Upper lobe of left lung (tissue), 6 donors: ENCODE measurements at places on chromosomes 2 and 18. TPM values are rescaled to one million over a fixed set of nuclear protein-coding genes. Genes with fewer than 3 reads are reported as not detected.
A peak's percentile ranks its signal among the peaks of the same experiment; 100 is the strongest.

- no peaks in the 10 kb centered on the region for H3K27me3 ChIP-seq
- DNase-seq = peak; percentile 91
- peak overlapping the region; percentile 97 for H3K27ac ChIP-seq
- H3K36me3 ChIP-seq = no peaks in the 10 kb centered on the region
- H3K4me3 ChIP-seq = peak overlapping the region; percentile 68
- H3K4me1 ChIP-seq = peaks cover 22% of the 10 kb centered on the region
These were observed 603 bp downstream of the ATAD2B start for GRCh38 chr2:23926290-23926749.

DNA sequence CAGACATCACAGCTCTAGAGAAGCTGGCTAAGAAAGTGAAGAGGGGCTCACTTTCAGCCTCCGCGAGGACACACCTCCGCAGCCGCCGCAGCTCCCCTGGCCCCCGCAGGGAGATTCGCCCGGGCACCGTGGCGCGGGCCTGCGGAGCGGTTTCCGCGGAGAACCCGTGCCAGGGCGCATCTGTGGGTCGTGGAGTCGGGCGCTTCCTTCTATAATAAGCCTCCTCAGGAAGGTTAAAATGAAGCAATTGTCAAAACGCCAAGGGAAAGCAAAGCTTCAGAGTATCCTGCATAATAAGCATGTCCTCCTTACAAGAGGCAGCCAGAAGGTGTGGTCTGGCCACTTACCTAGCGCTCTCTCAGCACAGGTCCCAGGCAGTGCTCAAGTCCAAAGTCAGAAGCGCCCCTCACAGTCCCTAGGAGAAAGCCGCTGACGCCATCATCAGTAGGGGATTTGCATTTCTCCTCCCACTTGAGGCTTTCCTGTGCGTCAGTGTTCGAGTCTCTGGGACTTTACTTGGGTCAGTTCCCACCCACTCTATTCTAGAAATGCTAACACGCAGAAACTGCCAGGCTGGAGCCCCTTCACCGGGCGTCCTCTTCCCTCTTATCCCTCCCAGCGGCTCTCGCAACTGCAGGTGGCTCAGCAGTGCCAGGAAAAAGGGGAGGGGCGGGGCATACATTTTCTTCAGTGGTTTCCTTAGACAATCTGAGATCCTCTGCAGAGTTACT is at the start of gene STAT4:
STAT4 (minus strand) TSS at position 395 of the 731 bp plus-strand sequence. CDS start 2,791 bp downstream, outside the sequence.
- H3K36me3 ChIP-seq = no peaks in the 10 kb centered on the region
- peak; percentile 87 for DNase-seq
- H3K4me1 ChIP-seq = peaks cover 15% of the 10 kb centered on the region
- no peaks in the 10 kb centered on the region for H3K27me3 ChIP-seq
- H3K27ac ChIP-seq = peak within 1 kb of the TSS; percentile 80

- H3K27me3 ChIP-seq = peaks cover 26% of the 10 kb centered on the region
- no peaks in the 10 kb centered on the region for H3K36me3 ChIP-seq
- no peak overlapping the region for H3K27ac ChIP-seq
- no peak overlapping the region for H3K4me3 ChIP-seq
These were observed 3.7 kb upstream of the FEV start for GRCh38 chr2:218988650-218989049.

- H3K4me1 ChIP-seq = no peaks in the 10 kb centered on the region
- H3K4me3 ChIP-seq = no peak overlapping the region
- H3K27me3 ChIP-seq = no peaks in the 10 kb centered on the region
- H3K36me3 ChIP-seq = peaks cover 50% of the 10 kb centered on the region
These were observed 79.4 kb upstream of the TCF7L1 start for GRCh38 chr2:85053802-85054201.

DNA sequence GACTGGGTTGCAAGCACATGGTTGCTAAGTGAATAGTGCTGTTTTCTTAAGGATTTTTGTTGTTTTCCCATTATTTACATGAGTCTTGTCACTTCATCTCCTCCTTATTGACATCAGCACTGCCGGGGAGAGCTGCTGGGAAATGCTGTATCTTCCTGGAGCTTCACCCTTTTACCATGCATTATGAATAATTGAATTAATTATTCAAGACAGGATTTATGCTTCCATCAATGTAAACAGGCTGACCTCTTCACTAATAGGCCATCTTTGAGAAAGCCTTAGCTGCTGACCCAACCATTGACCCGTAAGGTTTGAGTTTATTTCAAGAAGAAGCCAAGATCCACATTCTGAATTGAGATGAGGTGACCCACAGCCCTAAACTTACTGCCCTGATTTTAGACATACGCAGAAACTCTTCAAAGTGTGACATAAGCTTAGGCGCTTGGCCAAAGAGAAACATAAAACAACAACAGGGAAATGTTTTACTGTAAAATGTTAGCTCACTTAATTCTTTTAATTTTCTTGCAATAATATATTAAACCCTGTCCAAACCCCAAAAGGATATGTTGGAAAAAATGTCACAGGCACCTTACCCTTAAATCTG is 365.5 kb upstream of the SYT4 start:
- no peak overlapping the region for H3K27ac ChIP-seq
- no peaks in the 10 kb centered on the region for H3K27me3 ChIP-seq
- no peak for DNase-seq
- H3K4me3 ChIP-seq = no peak overlapping the region

GRCh38 chr2:1670636-1671035 is 73.7 kb downstream of the PXDN start:
- H3K27ac ChIP-seq = no peak overlapping the region
- H3K27me3 ChIP-seq = no peaks in the 10 kb centered on the region
- DNase-seq = no peak
- peaks cover 16% of the 10 kb centered on the region for H3K36me3 ChIP-seq
- no peaks in the 10 kb centered on the region for H3K4me1 ChIP-seq
- no peak overlapping the region for H3K4me3 ChIP-seq

DNA sequence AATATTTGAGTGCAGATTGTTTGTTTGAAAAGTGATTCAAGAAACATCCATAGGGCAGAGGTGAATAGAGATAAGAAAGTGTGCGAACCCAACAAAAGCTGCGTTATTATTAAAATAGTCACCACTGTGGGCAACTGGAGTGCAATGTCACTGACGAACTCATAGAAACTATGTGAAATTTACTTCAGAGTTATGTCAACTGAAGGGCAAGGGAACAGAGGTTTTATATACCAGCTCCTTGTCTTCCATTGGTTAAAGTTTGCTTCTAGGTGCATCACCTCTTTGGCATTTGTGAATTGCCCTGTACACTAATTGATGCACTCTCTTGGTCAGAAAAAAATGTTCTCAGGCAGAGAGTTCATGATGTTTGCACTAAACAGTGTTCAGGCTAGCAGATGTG is 110.5 kb upstream of the NYAP2 start:
- no peaks in the 10 kb centered on the region for H3K27me3 ChIP-seq
- no peaks in the 10 kb centered on the region for H3K36me3 ChIP-seq
- no peaks in the 10 kb centered on the region for H3K4me1 ChIP-seq
- DNase-seq = no peak
- H3K4me3 ChIP-seq = no peak overlapping the region

GRCh38 chr18:55283309-55283708 is 304.7 kb downstream of the TCF4 start:
- H3K27ac ChIP-seq = no peak overlapping the region
- H3K27me3 ChIP-seq = no peaks in the 10 kb centered on the region
- H3K4me1 ChIP-seq = no peaks in the 10 kb centered on the region
- DNase-seq = no peak
- H3K36me3 ChIP-seq = peaks cover 8% of the 10 kb centered on the region

DNA sequence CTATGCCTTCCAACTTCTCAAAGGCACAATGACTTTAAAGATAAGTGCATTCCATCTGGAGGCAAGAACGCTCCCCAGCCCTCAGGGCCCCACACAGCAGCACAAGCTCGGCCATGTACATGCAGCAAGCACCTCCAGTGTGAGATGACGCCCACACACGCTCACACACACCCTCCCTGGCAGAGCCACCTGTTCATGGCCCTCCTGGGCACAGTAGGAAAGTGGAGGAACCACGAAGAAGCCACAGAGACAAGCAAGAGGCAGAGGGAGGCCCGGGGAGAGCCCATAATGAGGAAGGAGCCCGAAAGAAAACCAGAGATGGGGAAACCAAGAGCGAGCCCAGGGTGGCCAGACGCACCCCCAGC is 21.7 kb downstream of the BIN1 start:
- peak; percentile 77 for DNase-seq
- H3K27me3 ChIP-seq = no peaks in the 10 kb centered on the region
- H3K4me3 ChIP-seq = no peak overlapping the region
- peak overlapping the region; percentile 88 for H3K27ac ChIP-seq
- no peaks in the 10 kb centered on the region for H3K36me3 ChIP-seq
- H3K4me1 ChIP-seq = peaks cover 66% of the 10 kb centered on the region

- H3K36me3 ChIP-seq = no peaks in the 10 kb centered on the region
- H3K27me3 ChIP-seq = no peaks in the 10 kb centered on the region
- no peak for DNase-seq
- H3K4me1 ChIP-seq = no peaks in the 10 kb centered on the region
- no peak overlapping the region for H3K4me3 ChIP-seq
These were observed 203.2 kb downstream of the DLGAP1 start for GRCh38 chr18:4251873-4252272.

DNA sequence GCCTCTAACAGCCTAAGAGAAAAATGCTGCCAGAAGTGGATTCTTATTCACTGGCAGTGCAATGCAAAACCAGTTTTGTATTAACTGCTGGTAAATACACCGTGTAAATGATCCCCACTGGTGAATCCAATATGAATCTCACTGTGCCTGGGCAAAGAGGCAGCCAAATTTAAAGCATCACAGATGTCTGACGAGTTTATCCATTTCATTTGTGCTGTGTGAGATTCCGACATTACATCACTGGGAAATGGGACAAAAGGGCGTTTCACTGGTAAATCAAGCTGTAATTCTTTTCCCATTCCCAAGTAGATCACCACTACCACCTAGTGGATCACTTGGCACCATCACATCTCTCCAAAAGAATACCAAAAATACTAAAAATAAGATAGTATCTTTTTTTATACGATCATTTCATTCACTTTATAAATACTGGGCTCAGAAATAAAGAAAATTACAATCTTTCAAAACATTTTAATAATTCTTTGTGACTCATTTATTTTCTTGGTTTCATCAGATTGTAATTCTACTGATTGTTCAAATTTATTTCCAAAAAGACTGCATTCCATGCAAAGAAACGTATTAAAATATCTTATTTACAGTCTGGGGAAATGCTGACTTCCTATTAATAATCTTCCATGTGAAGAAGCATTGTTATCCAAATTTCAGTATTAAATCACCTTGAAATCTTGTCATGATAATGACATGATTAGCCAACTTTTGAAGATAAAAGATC is 125.6 kb downstream of the GRB14 start:
- H3K27me3 ChIP-seq = no peaks in the 10 kb centered on the region
- H3K4me1 ChIP-seq = no peaks in the 10 kb centered on the region
- H3K4me3 ChIP-seq = no peak overlapping the region
- H3K27ac ChIP-seq = no peak overlapping the region
- DNase-seq = no peak
- no peaks in the 10 kb centered on the region for H3K36me3 ChIP-seq

- no peak overlapping the region for H3K4me3 ChIP-seq
- DNase-seq = no peak
- H3K27ac ChIP-seq = no peak overlapping the region
- no peaks in the 10 kb centered on the region for H3K36me3 ChIP-seq
- no peaks in the 10 kb centered on the region for H3K4me1 ChIP-seq
These were observed 6.7 kb upstream of the SCN1A start for GRCh38 chr2:166134252-166135151.

- no peak overlapping the region for H3K27ac ChIP-seq
- no peak for DNase-seq
- H3K27me3 ChIP-seq = no peaks in the 10 kb centered on the region
These were observed 825 bp upstream of the SCYGR1 start for GRCh38 chr2:227388537-227389011.

GRCh38 chr2:49260979-49261538 is 106.7 kb upstream of the FSHR start:
- H3K27me3 ChIP-seq = no peaks in the 10 kb centered on the region
- H3K27ac ChIP-seq = no peak overlapping the region
- H3K4me3 ChIP-seq = no peak overlapping the region
- DNase-seq = no peak
- H3K4me1 ChIP-seq = no peaks in the 10 kb centered on the region

DNA sequence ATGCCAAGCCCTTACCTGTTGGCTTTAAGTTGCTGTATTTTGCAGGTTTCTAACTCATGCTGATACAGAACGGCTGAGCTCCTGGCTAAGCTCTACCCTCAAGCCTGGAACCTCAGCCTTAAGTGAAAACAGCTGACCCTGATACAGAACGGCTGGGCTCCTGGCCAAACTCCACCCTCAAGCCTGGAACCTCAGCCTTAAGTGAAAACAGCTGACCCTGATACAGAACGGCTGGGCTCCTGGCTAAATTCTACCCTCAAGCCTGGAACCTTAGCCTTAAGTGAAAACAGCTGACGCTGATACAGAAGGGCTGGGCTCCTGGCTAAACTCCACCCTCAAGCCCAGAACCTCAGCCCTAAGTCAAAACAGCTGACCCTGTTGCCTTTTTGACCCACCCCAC is 17.6 kb upstream of the DNER start:
- H3K27ac ChIP-seq = no peak overlapping the region
- H3K4me3 ChIP-seq = no peak overlapping the region
- no peak for DNase-seq
- H3K4me1 ChIP-seq = no peaks in the 10 kb centered on the region
- H3K27me3 ChIP-seq = no peaks in the 10 kb centered on the region

GRCh38 chr2:192161656-192162290 is 33.0 kb downstream of the TMEFF2 start:
- no peaks in the 10 kb centered on the region for H3K36me3 ChIP-seq
- H3K27me3 ChIP-seq = no peaks in the 10 kb centered on the region
- no peak overlapping the region for H3K4me3 ChIP-seq
- H3K4me1 ChIP-seq = peaks cover 10% of the 10 kb centered on the region
- H3K27ac ChIP-seq = peak overlapping the region; percentile 3
- no peak for DNase-seq

DNA sequence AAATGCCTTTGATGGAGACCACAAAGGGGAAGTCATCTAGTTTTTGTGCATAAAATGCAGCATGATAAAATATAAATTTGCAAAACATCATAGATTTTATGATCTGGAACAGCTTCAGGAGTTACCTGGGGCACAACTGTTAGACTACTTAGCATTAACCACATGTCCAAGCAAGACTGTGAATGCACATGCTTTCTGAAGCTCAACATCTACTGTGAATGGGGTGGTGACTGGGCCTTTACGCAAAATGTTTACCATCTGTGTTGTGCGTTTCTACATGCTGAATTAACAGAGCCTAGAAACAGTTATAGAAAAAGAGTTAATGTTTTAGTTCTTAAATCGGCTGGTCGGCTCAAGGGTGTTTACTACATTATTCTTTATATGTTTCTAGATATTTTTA is 45.5 kb downstream of the KCTD1 start:
- no peak overlapping the region for H3K4me3 ChIP-seq
- no peaks in the 10 kb centered on the region for H3K36me3 ChIP-seq
- H3K27ac ChIP-seq = no peak overlapping the region
- DNase-seq = no peak
- H3K4me1 ChIP-seq = no peaks in the 10 kb centered on the region

GRCh38 chr2:102120701-102121159 is 21.8 kb upstream of the IL1R1 start:
- peak overlapping the region; percentile 28 for H3K27ac ChIP-seq
- H3K4me3 ChIP-seq = no peak overlapping the region
- no peak for DNase-seq
- peaks cover 54% of the 10 kb centered on the region for H3K4me1 ChIP-seq
- no peaks in the 10 kb centered on the region for H3K36me3 ChIP-seq
- H3K27me3 ChIP-seq = no peaks in the 10 kb centered on the region

- no peaks in the 10 kb centered on the region for H3K27me3 ChIP-seq
- H3K4me1 ChIP-seq = peaks cover 13% of the 10 kb centered on the region
- H3K27ac ChIP-seq = no peak overlapping the region
- no peak for DNase-seq
- H3K36me3 ChIP-seq = no peaks in the 10 kb centered on the region
These were observed 131.3 kb downstream of the INHBB start for GRCh38 chr2:120477198-120477597.

Gene KIF1A
- total RNA-seq = not detected

Gene CYS1
- 7.9 TPM for total RNA-seq

Gene PSMA8
- not detected for total RNA-seq

Gene UPP2
- total RNA-seq = not detected

Gene SH3RF3
- total RNA-seq = 4.2 TPM
